ENCODE measurements at places on chromosomes 16 and 17.

DNA sequence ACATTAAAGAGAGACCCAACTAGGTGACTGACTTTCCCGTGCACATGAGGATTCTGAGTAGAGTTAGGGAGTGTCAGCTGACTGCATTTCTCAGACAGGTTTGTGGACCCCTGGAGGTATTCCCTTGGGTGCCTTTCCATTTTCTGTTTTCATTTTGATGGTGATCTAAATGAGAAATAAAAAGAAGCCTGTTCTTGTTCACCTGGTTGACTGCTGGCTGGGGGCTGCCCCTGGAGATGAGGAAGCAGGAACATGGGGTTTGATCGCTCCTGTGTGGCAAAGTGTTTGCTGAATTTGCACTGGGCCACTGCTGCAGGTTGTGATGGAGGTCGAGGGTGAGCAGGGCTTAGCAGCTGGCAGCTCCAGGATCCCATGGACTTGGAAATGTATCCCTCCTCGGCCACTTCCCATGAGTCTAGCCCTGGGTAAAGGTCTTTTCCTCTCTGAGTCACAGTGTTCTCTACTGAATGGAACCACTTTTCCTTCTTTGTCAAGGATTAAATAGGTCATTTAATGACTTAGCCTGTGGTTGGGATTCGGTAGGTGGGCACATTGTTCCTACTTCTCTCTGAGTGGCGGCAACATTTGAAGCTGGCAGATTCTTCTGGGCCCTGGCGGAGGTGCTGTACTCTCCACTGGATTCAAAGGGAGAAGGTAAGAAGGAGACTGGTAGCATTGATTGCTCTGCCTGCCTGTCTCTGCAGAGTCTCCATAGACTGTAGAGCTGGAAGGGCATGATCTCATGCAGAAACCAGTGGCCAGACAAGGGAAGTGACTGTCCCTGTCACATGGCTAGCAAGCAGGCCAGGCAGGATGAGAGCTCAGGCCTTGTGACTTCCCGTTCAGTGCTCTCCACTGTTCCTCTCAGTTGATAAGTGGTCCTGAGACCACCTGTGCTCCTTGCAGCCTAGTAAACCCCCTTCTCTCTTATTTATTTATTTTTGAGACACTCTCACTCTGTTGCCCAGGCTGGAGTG is 17.9 kb downstream of the SNX29 start:
- DNase-seq = no peak

DNA sequence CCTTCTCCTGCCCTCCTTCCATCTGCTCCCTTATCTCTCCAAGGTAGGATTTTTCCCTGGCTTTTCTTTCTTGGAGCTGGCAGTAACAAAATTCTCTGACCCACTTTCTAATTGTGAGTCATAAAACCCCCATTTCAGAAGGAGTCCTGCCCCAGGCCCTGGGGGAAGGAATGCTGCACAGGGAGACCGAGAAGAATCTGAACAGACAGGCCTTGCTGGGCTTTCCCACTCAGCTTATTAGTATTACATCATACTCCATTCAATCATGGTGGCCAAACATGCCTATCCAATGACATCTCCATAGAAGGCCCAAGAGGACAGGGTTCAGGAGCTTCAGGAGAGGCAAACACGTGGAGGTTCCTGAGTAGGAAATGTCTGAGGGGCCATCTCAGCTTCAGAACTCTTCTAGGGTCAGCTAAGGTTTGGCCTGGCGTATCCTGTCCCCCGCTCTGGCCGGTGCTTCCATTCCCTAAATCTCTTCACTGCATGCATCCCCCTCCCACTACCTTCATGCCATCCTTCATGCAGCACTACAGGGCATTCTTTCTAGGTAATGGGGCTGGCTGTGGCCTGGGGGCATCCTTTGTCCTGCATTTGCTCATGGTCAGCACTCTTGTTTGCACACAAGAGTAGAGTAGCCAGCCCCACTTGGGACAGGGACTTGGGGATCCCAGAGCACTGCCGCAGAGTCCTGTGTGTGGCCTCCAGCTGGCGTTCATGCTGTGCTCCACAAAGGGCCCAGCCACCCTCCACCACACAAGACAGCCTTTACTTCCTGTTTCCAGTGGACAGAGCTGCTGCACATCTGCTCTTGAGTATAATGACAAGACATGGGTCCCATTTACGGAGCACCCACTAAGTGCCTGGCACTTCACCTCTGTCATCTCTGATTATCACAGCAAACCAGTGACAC is 8.2 kb downstream of the SLC6A2 start:
- no peak for DNase-seq

DNA sequence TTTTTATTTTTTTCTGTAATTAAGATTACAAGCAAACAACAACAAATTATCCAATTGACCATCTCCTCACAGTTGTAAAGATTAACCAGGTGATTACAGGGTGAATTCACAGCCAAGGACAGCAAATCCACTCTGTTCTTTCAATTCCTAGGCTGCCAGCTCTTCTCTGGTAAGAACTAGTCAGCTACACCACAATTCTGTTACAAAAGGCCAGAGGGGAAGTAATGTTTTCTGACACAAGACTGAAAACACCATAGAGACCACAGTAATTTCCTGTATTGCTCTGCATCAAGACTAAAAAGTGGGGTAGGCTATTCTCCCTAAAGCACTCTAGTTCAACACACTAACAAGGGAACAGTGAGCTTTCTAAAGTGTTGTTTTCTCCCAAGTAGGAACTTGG is 10.6 kb downstream of the CA10 start:
- DNase-seq = no peak

- DNase-seq = no peak
These were observed 27.9 kb upstream of the HSBP1 start for GRCh38 chr16:83779886-83780285.

- no peak for DNase-seq
These were observed 248.9 kb downstream of the SLC39A11 start for GRCh38 chr17:72843591-72843990.

GRCh38 chr17:19537111-19537510 is 3.5 kb downstream of the SLC47A1 start:
- no peak for DNase-seq

- DNase-seq = no peak
These were observed 1.5 kb downstream of the TAOK2 start for GRCh38 chr16:29975134-29975538.

DNA sequence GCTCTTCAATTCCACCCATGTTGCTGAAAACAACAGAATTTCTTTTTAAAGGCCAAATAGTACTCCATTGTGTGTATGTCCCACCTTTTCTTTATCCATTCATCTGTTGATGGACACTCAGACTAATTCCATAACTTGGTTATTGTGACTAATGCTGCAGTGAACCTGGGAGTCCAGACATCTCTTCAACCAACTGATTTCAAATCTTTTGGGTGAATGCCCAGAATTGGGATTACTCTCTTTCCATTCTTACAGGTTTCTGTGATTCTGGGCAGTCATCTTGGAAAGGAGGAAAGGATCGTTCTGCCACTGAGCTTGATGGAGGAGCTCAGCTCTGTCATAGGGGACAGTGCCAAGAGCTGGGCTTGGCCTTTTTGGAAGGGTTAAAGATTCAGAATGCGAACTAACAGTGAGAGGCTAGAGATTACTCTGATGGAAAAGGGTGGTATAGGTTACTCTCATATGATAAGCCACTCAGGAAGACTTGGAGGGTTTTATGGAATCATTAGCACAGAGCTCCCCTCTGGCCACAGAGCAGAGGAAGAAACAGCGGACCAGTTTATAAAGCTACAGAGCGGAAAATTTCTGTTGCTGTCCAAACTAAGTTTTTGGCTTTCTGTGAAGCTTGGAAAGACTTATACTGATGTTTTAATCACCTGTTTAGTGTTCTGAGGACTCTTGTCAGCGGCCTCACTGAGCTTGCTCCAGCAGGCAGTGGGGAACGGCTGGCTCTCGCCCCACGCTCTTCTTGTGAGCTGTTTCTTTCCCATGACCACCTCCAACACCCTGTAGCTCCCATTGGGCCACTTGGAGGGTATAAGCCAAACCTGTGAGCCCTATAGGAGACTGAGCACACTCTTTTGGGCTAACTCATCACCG is 48.3 kb downstream of the HIC1 start:
- DNase-seq = no peak

DNA sequence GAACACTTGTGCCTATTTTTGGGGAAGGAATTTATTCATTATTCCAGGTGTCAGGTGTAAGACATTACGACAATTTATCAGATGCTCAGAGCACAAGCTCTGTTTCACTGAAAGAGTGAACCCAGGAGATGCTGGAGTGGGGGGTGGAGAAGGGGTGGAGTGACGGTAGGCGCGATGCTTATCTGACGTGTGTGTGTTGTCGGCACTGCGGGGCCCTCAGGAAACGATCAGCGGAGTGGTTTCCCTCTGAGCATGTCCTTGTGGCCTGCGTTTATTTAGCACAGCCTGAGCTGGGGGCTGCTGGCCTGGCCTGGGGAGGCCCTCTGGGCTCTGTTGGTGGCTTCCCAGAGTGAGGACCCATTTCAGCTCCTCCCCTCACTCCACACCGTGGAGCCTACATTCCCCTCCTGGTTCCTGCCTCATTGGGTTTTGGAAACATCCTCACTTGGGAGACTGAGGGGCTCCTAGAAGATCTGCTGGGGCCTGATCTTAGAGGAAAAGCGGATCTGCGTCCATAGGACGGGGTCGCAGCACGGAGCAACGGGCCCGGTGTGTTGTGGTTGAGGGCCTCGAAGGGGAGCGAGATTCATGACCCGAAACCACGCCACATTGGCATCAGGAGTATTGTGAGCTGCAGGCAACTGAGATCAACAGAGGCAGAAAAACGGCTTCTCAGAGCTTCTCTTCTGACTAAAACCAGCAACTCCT is 19.0 kb upstream of the GNG13 start:
- DNase-seq = no peak

GRCh38 chr17:40356990-40357881 is 7.3 kb downstream of the GJD3 start:
- DNase-seq = no peak

GRCh38 chr16:54233615-54234014 is 53.0 kb downstream of the IRX3 start:
- no peak for DNase-seq

- DNase-seq = no peak
These were observed 68.3 kb downstream of the WIPI1 start for GRCh38 chr17:68389041-68389440.

DNA sequence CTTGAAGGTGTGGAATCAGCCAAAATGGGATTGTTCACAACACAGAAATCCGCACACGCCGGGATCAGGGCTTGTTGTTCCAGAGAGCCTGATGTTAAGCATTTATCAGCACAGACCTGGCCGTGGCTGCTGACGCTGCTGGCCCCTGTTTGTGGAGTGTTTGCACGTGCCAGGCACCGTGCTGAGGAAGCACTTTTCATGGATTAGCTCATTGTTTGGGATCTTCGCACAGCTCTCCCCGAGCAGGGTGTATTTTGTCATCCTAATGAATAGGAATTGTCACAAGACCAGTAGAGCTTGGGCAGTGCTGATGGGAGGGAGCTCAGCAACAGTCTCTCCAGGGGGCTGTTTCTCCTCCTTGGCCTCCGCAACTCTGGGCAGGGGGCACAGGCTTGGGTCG is 160.4 kb upstream of the PLCG2 start:
- no peak for DNase-seq

GRCh38 chr17:61903251-61903650 is 24.5 kb downstream of the INTS2 start:
- no peak for DNase-seq

DNA sequence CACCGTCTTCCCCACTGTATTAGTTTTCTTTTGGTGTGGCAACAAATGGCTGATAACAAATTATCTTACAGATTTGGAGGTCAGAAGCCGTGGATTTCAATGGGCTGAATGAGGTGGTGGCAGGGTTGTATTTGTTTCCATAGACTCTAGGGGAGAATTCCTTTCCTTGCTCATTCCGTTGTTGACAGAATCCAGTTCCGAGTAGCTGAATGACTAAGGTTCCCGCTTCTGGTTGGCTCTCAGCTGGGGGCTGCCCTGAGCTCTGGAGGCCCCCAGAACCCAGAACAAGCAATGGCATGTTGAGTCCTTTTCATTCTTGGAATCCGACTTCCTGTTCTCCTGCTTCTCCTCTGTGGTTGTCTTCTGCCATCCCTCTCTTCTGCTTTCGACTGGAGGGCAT is 280.4 kb downstream of the SNX29 start:
- no peak for DNase-seq

GRCh38 chr16:29811170-29811895 is 660 bp upstream of the PRRT2 start:
- no peak for DNase-seq

- no peak for DNase-seq
These were observed 6.1 kb upstream of the ABCC12 start for GRCh38 chr16:48161906-48162305.

All from NCI-H2081 treated with DMSO at 0.1 percent for 48 hours (cell line).